Fibroblast of skin of left quadriceps (primary cell): ENCODE measurements at places on chromosomes 5 and 9.

- DNase-seq = no peak
These were observed 50.5 kb downstream of the SH3PXD2B start for GRCh38 chr5:172403817-172404216.

DNA sequence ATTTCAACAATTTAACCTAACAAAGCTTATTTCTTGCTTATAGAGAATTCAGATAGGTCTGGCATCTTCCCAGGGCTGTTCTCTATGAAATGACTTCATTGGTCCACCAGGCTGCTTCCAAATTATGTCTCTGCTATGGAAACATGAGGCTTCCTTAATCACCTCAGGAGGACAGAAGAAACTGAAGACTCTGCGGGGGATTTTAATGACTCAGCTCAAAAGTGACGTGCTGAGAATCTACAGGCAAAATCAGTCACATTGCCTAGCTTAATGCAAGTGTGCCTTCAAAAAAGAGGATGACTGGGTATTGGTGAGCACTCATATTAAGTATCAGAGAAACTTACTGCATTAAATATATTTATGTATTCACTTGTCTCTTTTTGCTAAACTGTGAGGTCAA, 315.5 kb upstream of the RGMB start:
- DNase-seq = peak; percentile 74

GRCh38 chr5:34511481-34511880, 144.6 kb upstream of the RAI14 start:
- DNase-seq = no peak

DNA sequence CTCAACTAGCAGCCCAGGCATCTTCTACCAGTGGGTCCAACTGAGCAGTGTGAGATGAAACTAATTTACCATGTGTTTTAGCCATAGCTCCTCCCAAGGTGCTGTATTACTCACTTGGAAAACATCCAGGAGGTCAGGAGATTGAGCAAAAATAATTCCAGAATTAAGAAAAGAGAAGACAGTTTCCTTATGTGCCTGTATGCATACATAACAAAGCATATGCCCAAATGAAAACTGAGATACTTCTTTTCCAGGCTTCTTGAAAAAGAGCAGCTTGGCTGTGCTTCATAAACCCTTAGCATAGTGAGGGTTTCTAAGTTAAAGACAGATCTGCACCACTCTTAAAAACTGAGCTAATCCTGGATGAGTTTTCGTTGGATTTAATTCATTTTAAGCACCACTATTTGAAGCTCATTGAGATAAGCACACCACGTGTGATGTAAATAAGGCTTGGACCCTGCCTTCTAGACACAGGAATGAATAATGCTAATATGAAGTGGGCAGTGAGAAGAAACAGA, 119.4 kb downstream of the ADAMTS12 start:
- DNase-seq = peak; percentile 76

DNA sequence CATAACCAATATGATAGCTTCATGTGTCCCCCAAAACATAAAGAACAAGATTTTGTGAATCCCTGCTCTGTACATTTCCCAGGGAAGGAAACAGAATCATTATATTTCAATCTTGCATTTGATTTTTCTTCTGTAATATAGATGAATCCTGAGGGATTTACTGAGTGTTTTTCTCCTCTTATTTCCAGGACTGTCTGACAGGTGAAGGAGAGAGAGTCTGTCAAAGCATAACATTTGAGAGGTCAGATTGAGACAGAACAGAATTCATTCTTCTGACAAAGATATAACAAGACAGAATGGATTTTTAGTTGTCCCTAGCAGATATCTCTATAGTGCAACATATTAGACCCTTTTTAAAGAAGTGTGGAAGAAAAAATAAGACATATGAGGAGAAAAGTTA, 354.5 kb upstream of the IZUMO3 start:
- DNase-seq = no peak

DNA sequence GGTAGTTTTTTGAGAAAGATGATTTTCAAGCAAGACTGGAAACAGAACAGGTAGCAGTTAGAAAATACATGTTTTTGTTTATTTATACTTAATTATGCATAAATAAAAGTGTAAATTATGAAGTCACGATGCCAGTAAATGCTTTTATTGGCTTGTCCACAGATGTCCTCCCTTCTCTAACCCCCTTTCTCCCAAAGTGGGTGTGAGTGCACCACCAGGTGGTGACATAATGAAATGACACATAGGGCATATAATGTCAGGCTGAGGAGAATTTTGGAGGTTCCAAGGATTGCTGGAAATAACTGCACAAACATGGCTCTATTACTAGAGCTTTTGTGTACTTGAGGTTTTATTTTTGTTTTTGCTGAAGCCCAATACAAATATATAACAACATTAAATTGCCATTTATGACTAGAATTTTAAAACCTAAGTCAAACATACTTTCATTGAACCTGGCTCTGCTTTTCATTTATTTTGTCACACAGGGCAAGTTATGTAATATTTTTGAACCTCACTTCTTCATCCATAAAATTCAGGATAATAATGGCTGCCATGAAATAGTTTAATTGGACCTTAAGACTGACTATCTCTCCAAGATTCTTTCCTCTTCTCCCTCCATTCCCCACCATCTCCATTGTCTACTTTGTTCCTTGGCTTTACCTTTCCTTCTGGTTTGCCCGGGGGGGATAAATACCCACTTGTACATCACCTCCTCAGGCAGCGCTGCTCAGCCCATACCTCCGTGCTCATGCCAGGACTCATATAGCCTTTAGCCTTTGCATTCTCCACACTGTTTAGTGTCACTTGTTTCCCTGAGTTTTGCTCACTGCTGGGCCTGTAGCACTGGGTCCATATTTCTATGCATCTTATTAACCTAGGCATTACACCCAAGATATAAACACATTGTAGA, 168.8 kb downstream of the PDE4D start:
- DNase-seq = no peak

- DNase-seq = no peak
These were observed 14.4 kb downstream of the HNRNPK start for GRCh38 chr9:83965350-83966208.

GRCh38 chr5:127702926-127703561, at the start of gene CCDC192:
CCDC192 (plus strand) TSS chr5:127703391; CDS start chr5:127703446, 55 bp downstream.
- DNase-seq = no peak

DNA sequence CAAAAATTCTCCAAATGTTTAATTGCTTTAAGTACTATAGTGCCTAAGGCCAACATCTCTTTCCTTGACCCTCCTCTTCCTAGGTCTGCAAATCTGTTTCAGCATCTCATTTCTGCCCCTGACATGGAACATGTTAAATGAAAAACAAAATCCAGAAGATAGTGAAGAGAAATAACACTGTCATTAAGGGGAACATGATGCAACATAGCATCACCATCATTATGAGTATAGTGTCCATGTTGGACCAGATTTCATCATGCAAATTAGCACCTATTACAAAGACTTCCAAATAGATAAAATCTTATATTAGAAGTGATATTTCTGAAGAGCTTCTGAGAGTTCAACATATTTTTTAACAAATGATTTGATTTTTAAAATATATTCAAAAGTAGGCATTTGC, 375.2 kb downstream of the PTPRD start:
- no peak for DNase-seq

DNA sequence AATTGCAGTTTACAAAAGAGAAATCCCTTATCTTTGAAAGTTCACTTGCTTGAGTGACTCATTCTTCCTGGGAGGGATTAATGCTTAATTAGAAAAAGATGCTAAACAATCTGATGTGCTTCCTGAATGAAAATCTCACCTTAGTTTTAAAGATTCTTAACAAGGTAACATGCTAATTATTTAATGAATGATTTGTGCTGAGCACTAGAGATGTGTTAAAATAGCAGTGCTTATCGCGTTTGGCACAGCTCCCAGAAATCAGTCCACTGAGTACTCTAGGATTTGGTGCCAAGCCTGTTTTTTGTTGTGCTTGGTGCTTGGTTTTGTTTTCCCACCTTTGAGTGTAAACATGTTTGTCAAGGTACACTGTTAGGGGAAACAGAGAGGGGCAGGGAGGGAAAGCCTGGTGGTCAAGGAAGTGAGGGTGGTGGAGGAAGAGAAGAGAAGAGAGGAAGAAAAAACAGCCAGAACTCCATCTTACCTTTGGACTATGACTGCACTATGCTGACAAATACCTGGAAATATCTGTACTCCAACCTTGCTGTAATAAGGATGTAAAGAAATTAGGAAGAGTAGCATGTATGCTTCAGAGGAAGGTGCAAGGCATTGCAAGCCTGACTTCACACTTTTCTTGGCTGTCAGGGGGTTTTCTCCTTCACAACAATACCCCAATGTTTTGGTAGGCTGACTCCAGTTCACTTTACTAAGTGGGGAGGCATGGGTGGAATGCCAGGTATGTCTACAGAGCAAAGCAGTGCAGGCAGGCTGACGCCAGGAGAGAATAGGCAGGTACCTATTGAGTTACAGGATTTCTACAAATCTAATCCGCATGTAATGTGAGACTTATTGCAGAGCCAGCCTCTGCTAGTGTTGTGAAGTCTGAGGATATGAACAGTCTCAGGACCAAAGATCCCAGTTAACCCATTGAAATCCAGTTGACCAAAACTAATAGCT, 157.2 kb upstream of the ISL1 start:
- DNase-seq = no peak

DNA sequence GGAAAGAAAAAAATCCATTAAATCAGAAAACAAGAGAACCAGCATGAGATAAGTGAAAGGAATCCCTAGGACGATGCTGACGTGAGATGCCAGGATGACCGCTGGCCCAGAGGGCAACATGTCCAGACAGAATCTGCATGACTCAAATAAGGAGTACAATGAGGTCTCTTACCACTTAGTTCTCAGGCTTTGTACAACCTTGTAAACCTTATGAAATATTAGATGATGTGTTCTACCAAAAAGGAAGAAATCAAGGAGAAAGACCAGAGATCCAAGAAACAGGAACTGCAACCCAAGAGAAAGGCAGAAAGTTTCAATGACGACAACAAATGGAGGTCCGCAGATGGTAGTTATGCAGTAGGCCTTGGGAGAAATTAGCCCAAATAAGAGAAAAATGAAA, 2.8 kb upstream of the GPR150 start:
- DNase-seq = no peak

GRCh38 chr5:57302164-57302563, 128.3 kb downstream of the GPBP1 start:
- DNase-seq = no peak

DNA sequence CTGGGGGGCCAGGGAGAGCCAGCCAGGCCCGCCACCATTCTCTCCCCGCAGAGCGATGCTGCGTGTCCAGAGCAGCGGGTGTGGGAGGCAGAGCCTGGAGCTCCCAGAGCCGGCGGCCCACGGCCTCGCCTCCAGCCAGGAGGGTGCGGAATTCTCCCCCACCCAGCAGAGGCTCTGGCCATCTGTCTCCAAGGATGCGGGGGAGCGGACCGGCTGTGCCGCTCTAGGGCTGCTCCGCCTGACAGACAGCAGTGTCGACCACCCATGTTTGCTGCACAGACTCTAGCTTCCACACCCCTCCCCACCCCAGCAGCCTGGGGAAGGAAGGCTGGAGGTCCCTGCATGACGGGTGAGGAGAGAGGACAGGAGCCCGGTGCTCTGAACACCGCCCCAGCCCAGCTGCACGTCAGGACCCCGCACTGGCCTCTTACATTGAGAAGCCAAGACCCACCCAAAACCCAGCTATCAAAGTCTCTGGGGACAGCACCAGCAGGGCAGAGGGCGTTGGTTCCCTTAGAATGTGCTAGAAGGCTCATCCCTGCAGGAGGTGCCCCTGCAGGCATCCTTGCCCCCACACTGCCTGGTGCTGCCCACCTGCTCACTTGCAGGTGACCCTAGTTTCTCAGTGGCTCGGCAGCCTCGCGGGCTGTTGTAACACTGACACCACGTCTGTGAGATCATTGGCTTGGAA, 29.7 kb upstream of the FCN1 start:
- DNase-seq = no peak

- no peak for DNase-seq
These were observed 10.1 kb downstream of the KIF2A start for GRCh38 chr5:62316176-62316502.

DNA sequence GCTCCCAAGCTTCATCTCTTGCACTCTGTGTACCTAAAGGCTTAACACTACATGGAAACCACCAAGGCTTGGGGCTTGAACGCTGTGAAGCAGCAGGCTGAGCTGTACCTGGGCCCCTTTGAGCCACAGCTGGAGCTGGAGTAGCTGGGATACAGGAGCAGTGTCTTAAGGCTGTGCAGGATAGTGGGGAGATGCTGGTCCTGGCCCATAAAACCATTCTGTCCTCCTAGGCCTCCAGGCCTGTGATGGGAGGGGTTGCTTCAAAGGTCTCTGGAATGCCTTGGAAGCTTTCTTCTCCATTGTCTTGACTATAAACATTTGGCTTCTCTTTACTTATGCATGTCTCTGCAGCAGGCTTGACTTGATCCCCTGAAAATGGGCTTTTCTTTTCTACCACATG, 42.3 kb upstream of the DAPK1 start:
- no peak for DNase-seq

DNA sequence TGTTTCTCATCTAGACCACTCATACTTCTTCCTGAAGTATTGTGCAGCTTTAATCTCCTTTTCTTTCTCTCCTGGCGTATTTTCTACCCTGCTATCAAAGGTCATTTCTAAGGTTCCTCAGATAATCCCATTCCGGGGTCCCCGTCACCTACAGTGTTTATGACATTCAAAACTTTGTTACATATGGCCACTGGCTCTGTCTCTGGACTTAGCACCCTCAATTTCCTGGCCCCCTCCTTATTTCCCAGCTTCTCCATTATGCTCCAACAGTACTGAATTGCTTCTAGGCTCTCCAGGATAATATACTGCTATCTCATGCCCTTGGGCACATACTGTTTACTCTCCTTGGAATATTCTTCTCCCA, 31.2 kb downstream of the RFK start:
- DNase-seq = no peak

- no peak for DNase-seq
These were observed 14.1 kb upstream of the MARCOL start for GRCh38 chr5:148224117-148224742.

DNA sequence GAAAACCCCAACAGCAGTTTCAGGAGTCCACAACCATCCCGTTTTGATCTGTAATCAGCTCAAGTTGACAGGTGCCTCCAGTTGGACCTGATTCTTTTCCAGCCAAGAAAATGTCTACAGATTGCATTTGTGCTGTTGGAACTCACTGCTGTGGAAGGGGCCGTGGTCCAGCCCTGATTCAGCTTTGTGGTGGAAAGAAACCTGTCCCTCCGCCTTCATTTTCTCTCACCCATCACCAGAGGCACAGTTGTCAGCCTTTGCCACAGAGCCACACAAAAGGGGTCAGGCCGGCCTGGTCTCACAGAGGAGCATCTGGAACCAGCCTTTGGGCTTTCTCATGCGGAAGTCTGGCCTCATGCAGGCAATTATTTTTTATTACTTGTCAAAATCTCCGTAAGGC, 483.6 kb downstream of the GADD45G start:
- DNase-seq = no peak

- no peak for DNase-seq
These were observed 293 bp downstream of the CENPP start for GRCh38 chr9:92325991-92326500.

GRCh38 chr9:116697362-116697761, 10.3 kb downstream of the TRIM32 start:
- no peak for DNase-seq
